AG04450 (cell line): ENCODE measurements at places on chromosomes 4 and X.
A peak's percentile ranks its signal among the peaks of the same experiment; 100 is the strongest.

DNA sequence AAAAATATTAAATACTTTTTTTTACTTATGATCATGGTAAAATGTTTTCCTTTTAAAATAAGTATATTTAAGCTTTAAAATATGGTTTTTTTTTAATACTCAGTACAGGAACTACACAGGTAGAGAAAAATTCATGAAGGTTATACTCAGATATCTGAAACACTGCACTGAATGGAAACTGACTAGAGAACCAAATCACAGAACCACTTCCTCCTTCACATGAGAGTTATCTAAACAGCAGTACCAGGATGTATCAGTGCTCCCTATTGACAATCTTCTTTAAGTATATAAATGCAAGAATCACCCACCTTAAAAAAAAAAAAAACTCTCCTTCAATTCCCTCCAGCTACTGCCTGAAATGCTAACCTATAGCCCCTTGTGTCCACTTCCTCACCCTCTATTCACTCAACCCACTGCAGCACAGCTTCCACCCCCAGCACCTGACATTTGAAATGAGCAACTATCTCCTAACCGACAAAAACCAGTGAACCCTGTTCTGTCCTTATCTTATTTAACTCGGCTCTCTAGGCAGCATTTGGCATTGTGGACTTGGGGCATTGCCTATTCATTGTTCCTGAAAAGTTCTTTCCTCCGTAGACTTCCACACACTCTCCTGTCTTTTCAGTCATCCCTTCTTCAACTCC lies 9.1 kb downstream of the SLC7A3 start:
- DNase-seq, result no peak

GRCh38 chr4:121822796-121823504 lies 733 bp downstream of the CCNA2 start:
- no peak for DNase-seq

GRCh38 chr4:128980816-128981326 lies 112.5 kb downstream of the SCLT1 start:
- DNase-seq, result no peak

DNA sequence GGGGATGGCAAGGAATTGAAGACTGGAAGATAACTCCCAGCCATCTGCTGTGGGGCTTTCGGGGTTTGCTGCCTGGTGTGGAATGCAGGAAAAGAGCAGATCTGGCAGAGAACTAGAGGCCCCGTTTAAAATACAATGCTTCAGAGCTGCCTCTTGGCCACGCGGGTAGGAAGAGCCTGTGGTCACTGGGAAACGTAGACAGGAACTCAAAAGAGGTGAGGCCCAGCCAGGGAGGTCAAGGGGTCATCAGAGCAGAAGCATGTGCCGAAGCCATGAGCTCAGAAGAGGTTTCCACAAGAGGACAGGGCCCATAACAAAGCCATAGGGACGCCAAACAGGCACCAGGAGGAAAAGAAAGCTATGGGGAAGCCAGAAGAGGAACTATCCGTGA lies 14.5 kb upstream of the STS start:
- no peak for DNase-seq

DNA sequence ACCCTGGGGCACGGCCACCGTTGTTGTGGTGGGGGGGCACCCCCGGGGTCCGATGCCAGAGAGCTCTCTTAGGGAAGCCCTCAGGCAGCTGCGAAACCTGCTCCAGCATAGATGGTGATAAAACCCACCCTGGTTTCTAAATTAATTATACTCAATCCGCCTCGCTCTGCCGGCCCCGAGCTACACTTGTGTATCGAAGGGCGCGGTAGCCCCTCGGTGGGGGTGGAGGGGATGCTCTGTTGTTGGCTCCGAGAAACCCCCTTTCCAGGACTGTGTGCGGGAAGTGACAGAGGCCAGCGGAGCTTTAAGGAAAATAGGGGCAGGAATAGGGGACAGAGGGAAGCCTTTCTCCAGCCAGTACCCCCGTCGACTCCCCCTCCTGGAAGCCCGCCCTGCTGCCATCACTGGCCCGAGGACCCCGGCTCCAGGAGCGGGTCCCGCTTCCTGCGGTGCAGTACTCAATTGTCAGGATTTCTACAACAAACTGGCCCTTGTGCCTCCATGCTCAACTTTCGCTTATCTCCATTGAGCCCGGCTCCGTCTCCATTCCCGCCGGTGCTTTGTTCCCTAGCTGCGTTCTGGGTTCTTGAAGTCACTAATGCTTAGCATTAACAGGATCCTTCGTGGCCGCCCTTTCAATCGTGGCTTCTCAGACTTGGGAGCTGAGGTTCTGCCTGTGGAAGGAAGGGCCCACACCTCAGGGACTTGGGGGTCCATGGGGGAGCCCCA lies 408.2 kb downstream of the BCOR start:
- DNase-seq, result no peak

- DNase-seq, result no peak
Observed at GRCh38 chr4:56704089-56704871, 23.2 kb upstream of the HOPX start.

DNA sequence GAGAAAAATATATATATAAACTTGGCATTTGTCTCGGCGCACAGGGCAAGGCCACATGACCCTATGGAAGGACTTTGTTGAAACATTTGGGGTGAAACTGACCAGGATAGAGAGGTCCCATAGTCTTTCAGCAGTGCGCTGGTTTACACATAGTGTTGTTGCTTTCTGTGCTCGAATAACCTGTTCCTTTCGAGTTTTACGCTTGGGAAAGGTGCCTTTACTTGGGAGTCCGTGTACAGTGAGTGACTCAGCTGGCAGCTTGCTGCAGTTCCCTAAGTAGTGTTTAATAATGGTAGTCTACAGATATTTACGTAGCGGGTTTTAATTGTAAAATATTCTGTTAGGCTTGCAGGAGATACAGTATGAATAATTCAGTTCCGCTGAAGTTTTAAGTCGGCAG lies 578 bp downstream of the APOOL start:
- no peak for DNase-seq

DNA sequence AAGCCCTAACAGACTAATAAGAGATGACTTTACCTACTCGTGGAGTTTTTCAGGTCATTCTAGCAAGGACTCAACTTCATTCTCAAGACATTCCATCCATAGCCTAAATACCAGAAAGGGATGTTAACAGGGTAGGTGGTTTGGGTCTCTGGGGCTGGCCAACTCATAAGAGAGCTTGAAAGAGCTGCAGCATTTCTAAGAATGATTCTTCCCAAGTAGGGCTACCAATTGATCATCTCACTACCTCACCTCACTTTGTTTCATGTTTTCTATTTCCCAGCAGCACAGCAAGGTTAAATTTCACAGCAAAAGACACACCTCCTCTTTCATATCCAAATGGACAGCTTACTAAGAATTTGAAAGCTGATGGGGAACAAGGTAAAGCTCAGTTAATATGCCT lies 614.8 kb upstream of the DIPK2B start:
- DNase-seq, result no peak

DNA sequence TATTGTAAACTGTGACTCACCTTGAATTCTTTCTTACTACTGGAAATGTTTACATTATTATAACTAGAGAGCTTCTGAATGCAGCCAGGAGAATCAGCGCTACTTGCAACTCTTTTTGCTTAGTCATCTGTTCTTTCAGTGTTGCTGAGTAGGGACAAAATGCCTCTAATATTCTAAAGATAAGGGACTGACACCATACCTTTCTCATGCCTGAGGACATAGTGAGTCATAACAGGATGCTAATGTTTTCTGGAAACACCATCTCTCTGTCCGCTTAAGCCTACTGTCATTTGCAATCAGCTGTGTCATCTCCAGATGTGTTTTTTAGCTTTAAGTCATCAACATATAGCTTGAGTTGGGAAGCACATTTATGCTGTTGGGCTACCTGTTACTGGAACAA lies 108.3 kb downstream of the QRFPR start:
- peak; percentile 24 for DNase-seq

DNA sequence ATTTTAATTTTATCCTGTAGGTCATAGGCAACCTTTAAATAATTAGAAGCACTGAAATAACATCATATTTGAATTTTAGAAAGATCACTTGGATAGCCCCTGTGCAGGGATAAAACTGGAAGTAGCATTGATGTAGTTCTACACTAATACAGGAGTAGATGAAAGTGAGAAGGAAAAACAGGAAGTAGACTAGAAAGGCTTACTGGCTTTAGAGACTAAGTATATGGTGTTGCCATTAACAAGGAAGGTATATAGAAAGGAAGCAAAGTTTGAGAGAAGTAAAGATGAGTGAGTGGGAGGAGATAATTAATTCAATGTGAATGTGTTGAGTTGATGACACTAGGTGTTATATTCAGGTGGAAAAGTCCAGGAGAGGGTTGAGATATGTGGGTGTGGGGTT lies 73.1 kb upstream of the EPGN start:
- DNase-seq, result no peak

GRCh38 chrX:5113128-5113527 lies 1115.5 kb downstream of the NLGN4X start:
- no peak for DNase-seq

DNA sequence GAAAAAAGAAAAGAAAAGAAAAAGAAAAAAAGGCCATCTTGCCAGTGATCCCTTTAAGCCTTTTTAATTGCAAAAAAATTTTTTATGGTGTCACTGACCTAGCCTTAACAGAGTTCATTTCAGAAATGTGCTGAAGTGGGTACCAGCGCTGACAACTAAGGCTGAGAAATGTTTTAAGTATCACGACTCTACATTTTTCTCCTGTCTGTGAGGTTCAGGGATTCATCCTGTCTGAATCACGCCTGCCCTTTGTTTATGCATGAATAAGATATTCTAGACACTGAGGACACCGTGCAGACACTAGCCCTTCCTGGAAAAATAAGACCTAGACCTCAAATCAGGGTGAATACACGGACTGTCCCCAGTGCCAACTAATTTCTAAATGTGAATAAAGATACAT lies 154.4 kb upstream of the NOCT start:
- DNase-seq, result no peak

GRCh38 chrX:55783723-55784122 lies 66.2 kb downstream of the RRAGB start:
- DNase-seq, result no peak

DNA sequence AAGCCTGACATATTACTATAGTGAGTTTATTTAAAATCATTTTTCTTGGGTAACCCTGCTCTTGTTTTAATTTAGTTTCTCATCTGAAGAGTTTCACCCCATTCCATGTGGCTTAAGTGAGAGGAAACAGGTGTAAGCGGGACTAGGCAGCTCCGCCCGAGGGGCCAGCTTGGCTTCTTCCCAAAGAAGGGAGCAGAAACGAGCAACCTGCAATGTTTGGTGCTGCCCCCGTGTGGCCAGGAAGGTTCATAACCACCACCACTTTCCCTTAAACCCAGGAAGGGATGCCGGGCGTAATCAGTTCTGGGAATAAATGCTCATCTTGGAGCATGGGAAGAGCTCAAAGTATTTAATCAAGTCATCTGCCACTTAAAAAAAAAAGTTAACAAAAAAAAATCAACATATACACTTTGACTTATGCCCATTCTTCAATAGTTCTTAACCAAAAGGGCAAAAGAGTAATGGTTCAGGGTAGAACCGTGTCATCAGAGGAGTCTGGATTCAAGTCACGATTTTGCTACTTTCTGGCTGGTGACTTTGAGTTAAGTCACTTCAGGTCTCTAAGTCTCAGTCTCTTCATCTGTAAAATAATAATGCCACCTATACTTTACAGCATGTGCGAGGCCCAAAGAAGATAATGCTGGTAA lies 147.9 kb downstream of the NSUN7 start:
- no peak for DNase-seq

DNA sequence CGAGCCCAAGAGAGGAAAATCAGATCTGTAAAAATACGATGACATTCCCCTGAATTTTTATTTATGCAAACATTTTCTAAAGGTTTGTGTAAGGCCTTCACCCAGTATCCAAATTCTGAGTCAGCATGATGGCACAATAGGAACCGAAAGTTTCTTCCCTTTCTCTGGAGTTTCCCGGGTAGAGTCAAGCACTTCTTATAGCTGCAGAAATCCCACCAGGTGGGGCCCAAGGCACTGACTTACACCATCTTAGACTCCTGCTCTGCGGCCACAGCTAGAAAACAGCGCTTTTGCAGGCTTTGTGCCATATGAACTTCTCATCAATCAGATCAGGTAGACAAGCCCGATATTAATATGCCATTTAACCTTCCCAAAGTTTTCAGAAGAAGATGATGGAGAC lies 13.4 kb downstream of the LEF1 start:
- no peak for DNase-seq

DNA sequence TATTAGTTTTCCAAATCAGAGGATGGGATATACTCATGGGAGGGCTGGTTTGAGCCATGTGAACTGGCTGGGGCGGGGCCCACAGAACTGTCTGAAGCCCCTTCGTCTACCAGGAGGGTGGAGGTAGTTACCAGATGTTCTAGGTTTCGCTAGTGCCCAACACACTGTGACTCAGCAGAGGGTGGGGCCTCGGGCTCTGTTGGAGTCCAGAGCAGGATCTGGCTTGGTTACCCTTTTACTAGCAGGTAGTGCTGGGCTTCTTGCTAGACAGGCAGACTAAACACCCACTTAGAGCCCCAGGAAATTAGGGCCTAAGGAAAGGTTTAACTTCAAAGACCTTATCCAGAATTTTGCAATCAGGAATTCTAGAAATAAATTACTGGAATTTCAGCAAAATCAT lies 56.2 kb upstream of the CHRDL1 start:
- no peak for DNase-seq

GRCh38 chr4:150337734-150338133 lies 244.2 kb upstream of the MAB21L2 start:
- DNase-seq, result peak; percentile 77

DNA sequence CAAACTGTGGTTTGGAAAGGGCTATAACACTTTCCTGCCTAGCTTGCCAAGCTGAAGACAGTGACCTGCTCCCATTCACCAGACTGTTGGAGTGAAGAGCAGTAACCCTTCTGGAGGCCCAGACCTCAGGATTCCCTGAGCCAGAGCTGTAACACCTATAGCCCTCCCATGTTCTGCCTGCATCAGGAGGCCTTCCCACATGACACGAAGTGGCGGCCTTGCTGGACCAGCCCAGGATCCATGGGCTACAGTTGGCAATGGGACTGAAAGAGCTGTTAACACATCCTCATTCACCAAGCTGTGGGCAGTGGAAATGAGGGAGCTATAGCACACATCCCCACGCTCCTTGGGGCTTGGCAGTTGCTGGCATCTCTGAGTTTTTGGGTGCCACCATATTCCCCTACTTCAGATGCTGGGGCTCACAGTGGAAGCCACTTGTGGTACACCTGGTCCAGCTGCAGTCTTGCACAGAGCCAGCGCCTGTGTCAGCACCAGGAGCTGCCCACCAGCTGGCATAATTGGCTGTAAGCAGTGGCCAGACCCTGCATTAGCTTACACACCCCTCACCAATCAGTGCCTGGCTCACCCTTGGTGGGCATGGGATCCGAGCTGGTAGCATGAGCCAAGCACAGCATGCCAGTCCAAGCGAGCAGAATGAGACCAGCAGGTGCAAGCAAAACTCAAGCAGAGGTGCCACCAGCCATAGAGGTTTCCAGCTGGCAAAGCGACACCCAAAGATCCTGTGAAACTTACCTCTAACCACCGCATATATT lies 1029.3 kb downstream of the TECRL start:
- no peak for DNase-seq

- no peak for DNase-seq
Observed at GRCh38 chr4:48554606-48555005, 64.6 kb downstream of the ZAR1 start.

GRCh38 chr4:71184195-71184781 lies 154.5 kb upstream of the SLC4A4 start:
- DNase-seq, result no peak
